Chondrocyte (in vitro differentiated cells): ENCODE measurements at places on chromosomes 16 and 17. TPM values are rescaled to one million over a fixed set of nuclear protein-coding genes. Genes with fewer than 3 reads are reported as not detected.

GRCh38 chr16:24853830-24854229 is 8.1 kb downstream of the SLC5A11 start:
- H3K27me3 ChIP-seq = peaks cover 1% of the 10 kb centered on the region
- H3K4me3 ChIP-seq = no peak overlapping the region
- no peak overlapping the region for H3K27ac ChIP-seq
- H3K36me3 ChIP-seq = no peaks in the 10 kb centered on the region
- peaks cover 10% of the 10 kb centered on the region for H3K4me1 ChIP-seq

The TMEM238L gene
- total RNA-seq = not detected in 3 replicates

- H3K27ac ChIP-seq = no peak overlapping the region
- no peaks in the 10 kb centered on the region for H3K4me1 ChIP-seq
- no peaks in the 10 kb centered on the region for H3K36me3 ChIP-seq
- H3K4me3 ChIP-seq = no peak overlapping the region
Measured at GRCh38 chr16:1026057-1026783, 44.6 kb downstream of the SOX8 start.

The TMEM220 gene
- 4.4 to 7.9 TPM (median 7.6 TPM) in 3 replicates for total RNA-seq
